ENCODE measurements at places on chromosomes 13 and 19.

GRCh38 chr19:31160336-31160926 lies 188.8 kb downstream of the TSHZ3 start:
- DNase-seq: no peak

GRCh38 chr13:80374444-80374843 lies 33.5 kb upstream of the SPRY2 start:
- no peak for DNase-seq

DNA sequence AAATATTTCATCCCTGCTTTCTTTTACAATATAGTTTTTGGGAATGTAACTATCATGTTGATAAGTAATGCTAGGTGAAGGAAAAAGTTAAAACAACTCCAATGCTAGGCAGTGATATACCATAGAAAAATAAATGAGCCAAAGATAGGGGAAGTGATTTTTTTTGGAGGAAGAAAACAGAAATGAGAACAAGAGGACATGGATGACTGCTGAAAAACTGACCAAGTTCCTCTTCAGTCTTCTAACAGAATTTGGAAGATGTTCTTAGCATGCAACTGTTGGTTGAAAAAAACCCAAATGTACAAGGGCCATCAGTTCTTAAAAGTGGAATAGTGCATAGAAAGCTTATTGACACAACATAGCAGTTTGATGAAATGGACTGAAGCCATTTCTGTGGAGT lies 262.5 kb upstream of the STARD13 start:
- no peak for DNase-seq

GRCh38 chr19:5048091-5048726 lies 79.3 kb downstream of the KDM4B start:
- no peak for DNase-seq

DNA sequence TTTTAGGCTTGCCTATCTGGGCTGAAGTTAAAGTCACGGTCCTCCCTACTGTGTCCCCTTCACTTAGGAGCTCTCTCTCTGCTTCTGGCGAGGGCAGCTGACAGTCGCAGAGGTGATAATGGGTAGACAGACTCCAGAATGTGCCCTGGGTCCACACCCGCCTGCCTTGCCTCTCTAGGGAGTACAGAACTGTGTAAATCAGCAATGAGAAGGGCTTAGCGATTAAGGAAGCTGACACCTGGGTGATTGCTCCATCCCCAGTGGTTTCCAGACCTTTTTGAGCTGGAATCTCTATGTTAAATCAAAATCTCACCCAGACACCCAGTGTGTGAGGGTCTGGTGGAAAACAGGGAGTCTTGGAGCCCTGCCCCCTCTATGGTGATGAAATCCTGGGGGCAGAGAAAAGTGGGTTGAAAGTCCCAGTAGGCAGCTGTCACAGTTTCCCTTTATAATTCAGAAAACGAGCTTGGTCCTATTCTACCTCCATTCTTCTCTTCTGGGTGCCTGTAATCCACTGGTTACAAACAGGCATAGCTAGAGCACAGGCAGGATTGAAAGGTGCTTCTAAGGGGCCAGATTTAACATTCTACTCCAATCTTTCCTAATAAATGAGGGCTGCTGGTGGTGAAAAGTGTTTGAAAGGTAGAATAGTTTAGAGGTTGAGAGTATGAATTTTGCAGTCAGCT lies 46.9 kb downstream of the OLFM4 start:
- no peak for DNase-seq

GRCh38 chr19:41537789-41538188 lies 38.2 kb upstream of the CEACAM21 start:
- DNase-seq: no peak

DNA sequence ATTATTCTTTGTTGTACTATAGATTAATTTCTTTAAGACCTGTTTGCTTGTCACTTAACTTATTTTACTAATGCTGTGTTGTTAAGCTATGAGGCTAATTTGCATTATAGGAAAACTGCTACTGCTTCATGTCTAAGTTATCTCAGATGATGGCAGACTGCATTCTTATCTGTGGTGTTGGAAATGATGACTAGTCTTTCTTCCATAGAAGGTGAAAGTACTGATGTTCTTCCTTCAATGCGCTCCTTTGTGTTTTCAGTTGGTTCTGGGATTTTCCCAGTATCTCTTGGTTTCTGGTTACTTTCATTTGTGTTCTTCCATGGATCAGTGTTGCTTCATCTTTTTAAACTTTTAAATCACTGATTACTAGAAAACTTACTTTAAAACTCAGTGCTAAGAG lies 46.9 kb downstream of the TPP2 start:
- no peak for DNase-seq

DNA sequence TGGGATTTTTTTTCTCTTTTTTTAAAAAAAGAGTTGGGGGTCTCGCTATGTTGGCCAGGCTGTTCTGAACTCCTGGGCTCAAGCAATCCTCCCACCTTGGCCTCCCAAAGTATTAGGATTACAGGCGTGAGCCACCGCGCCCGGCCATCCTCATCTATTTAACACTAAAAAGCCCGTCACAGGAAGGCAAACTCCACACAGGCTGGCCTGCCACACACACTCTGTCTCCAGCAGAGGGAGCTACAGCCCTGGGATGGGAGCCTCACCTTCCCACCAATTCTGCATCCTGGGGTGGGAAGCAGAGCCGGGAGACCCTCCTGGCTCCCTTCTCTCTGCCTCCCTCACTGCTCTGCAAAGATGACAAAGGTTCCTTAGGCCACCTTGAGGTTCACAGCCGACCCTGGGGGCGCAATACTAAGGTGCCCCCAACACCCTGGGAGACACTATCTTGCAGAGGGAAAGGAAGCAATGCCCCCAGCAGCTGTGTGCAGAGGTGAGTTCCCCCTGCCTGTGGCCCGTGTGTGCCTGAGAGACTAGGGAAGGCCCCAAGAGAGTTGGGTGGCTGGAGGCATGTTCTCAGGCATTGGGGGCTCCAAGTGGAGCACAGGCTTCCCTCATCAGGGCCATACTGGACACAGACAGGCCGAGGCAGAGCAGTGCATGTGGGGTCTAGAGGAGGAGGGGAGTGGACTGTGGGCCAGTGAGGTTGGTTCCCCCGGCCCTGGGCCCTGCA lies 27.4 kb upstream of the TIMM44 start:
- no peak for DNase-seq

DNA sequence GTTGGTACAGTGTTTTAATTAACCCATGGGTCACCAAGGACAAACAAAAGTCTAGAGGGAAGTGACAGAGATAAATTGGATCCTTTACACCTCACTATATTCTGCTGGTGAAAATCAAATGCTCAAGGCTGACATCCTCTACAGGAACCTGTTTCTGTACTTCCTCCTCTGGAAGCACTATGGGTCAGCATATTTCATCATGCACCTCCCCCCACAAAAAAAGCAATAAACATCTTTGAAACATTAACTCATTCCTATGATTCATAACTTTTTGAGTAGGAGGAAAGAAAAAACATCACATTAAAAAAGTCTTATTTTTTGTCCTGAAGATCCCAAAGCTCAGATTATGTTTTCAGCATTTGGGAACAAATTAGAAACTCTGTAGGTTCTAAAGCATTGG lies 588.3 kb upstream of the SGCG start:
- no peak for DNase-seq

GRCh38 chr13:98144027-98144741 lies 1.3 kb downstream of the FARP1 start:
- DNase-seq: no peak

DNA sequence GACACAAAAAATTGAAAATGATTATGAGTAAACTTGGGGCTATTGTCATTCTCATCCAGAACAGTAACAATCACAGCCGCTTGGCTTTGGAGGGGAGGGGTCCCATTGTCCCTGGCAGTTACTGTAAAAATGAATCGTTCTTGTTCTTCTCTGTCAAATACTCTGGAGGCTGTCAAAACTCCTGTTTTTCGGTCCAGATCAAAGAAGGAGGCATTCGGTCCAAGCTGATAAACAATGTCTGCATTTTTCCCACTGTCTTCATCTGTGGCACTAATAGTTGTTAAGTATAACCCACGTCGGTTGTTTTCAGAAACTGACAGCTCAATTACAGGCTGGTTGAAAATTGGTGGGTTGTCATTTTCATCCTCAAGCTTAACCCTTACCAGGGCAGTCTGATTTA lies 3.4 kb downstream of the PCDH9 start:
- DNase-seq: no peak

DNA sequence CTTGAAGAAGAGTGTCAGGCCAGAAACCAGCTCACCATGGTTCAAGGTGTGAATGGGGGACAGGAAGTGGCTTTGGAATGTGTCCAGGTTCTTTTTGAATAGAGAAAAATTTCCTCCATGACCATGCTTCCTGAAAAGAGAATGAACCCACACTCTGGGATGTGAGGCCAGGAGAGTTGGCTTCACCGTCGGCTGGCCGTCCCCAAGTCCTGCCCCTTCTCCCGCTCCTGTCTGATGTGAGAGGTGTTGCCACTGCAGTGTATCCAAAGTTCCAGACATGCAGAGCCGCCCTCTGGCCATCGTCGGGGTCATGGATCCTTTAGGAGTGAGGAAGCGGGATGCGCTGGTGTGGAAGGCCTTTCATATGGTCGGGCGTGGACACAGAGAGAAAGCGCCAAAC lies 101.2 kb downstream of the COL4A2 start:
- DNase-seq: no peak

- peak; percentile 5 for DNase-seq
Observed at GRCh38 chr19:13621413-13621812, 115.1 kb upstream of the CACNA1A start.

DNA sequence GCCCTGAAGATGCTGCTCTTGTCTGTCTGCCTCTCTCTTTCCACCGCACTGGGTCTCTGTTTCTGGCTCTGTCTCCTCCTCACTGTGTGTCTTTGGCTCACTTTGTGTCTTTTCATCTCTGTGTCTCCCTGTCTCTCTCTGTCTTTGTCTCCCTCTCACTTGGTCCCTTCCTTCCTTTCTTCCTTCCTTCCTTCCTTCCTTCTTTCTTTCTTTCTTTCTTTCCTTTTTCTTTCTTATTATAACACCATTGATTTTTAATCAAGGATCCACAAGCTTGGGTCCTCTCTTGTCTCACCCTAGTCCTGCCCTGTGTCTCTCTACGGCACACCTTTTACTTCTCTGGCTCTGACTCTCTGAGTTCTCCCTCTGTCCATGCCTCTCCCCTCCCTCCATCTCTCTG lies 14.3 kb downstream of the CD177 start:
- no peak for DNase-seq

DNA sequence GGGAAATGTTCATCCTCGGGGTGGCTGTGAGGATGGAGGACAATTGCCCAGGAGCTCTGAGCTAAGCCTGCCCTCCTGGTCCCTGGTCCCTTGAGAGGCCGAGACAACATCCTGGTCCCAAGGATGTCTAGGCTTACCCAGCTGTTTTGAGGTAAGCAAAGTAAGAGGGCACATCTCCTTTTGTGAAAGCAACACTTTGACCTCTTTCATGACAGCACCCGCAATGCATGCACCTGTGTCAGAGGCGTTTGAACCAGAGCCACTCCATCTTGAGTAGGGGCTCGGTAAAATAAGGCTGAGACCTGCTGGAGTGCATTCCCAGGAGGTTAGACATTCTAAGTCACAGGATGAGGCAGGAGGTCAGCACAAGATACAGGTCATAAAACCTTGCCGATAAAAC lies 43.1 kb upstream of the ANKRD10 start:
- DNase-seq: no peak

DNA sequence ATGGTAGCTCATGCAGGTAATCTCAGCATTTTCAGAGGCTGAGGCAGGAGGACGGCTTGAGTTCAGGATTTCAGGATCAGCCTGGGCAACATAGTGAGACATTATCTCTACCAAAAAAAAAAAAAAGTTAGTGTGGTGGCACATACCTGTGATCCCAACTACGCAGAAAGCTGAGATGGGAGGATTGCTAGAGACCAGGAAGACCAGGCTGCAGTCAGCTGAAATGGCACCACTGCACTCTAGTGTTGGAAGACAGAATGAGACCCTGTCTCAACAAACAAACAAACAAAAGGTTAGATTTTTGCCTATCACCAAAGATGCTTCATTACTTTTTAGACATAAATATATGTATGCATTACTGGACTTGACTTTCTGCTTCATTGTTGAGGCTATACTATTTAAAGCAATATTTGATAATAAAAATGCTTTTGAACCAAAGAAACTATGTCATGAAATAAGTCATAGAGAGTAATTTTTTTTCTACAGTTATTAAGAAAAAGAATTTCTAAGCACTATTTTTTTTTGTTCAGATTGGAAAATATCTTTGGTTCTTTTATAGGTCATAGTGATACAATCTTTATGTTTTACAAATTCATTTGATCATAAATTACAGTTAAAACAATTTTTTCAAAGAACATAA lies 1180.1 kb upstream of the ATXN8OS start:
- DNase-seq: no peak

DNA sequence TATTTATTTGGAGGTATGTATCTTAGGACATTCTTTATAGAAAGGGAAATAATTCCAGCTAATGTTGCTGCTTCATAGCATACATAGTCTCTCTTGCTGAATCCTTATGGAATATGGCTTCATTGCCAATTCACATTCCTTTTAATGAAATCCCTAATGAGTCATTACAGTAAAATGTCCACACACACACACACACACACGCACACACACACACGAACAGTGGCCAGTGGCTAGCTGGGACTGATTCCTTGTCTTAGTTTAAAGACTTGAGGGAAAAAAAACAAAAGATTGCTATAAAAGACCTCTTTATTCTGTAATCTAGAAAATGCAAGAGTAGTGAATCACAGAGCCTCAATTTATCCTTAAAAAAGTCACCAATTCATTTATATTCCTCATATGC lies 301.6 kb downstream of the SLITRK6 start:
- DNase-seq: no peak

GRCh38 chr19:9565900-9566705 lies 18.2 kb downstream of the ZNF121 start:
- no peak for DNase-seq

GRCh38 chr19:19860756-19861390 lies 4.8 kb upstream of the ZNF253 start:
- peak; percentile 10 for DNase-seq

GRCh38 chr13:32525766-32526165 lies 12.8 kb downstream of the N4BP2L2 start:
- no peak for DNase-seq

- no peak for DNase-seq
Observed at GRCh38 chr19:7643031-7643415, 6.1 kb downstream of the STXBP2 start.

Data from stimulated activated CD4-positive, alpha-beta T cell treated with anti-CD3 and anti-CD28 coated beads, Interleukin-1b, Interleukin-23, amount 100 ng/mL, for 1 hour (primary cell).